Effector memory CD4-positive, alpha-beta T cell (primary cell): ENCODE measurements at places on chromosomes 1 and 21.

DNA sequence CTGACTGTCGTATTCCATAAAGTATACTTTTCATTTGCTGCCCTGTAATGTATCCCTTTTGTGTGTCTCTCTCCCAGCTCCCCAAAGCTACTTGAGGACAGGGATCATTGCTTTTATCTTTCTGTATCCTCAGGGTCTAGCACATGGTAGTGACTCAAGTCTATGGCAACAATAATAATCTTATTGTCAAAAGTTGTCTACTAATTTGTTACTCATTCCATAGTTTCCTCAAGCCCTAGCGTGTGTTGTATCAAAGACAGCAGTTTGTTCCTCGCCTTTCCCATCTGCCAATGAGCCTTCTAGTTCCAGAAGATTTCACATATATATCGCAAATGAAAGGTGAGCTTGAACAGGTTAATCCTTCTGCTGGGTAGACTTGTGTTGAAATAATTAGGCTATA is 9.8 kb upstream of the SLC30A1 start:
- no peak for DNase-seq

- DNase-seq = no peak
These were observed 26.9 kb downstream of the EPHB2 start for GRCh38 chr1:22737374-22738068.

DNA sequence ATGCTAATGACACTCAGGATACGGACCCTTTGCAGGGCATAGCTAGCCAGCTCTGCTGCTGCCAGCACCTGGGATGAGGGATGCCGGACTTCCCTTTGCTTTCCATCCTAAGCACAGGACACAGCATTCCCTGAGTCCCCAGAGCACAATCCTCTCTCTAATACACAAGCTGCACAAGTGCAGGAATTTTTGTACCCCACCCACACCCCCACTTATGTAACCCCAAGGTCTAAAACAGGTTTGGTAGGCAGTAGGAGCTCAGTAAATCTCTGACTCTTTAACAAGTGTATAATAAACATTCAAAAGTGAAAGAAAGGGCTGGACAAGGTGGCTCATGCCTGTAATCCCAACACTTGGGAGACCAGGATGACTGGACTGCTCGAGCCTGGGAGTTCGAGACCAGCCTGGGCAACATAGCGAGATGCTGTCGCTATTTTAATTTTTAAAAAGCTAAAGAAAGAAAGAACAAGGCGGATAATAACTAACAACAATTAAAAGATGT is 42.2 kb upstream of the IGSF3 start:
- no peak for DNase-seq

- DNase-seq = no peak
These were observed 388.6 kb upstream of the NEGR1 start for GRCh38 chr1:72670902-72671301.

DNA sequence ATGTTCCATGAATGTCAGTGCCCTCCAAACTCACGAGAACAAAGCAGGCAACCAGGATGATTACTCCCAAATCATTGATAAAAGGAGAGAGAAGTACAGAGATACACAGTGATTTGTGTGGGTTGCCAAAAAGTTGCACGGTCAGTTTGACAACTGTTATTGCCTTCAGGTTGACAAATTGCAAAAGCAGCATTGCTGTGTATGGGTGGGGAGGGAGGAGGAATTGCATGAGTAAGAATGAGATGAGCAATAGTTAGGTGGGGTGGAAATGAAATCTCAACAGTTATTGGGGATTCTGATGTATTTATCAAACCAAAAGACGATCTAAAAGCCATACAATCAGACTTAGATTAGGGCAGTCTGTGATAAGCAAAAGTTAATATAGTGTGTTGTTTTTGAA is 93.7 kb downstream of the NTMT2 start:
- no peak for DNase-seq

DNA sequence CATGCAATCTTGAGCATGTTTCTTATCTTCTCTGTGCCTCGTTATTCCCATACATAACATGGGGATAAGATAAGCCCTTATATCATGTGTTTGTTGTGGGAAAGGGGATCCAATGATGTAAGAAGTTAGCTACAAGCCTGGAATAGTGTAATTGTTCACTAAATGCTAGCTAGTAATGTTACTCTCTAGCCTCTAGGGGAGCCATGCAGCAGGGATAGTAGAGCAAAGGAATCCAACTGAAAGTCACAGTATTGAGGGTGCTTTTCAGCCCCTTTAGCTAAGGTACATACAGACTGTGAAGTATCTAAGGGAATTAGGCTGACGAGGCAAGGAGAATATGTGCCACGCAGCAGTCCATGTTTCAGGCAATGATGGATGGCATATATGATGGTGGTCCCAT is 46.9 kb downstream of the IL23R start:
- DNase-seq = no peak

DNA sequence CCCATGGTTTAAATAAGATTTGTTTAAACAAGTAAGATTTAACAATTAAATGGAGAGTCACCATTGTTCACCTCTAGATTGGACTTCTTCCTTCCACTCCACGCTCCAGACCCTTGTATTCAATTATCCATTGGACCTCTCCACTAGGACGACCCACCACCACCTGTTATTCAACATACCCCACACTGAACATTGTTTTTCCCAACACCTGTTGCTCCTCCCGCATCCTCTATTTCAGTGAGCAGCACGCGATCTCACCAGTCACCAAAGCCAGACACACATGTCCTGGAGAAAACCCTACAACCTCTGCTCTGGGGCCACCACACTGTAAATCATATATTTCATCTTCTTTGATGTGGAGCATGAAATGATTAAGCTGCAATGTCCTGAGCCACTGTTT is 28.6 kb downstream of the ATP8B2 start:
- DNase-seq = no peak

GRCh38 chr1:1137256-1138045 is 21.6 kb upstream of the C1orf159 start:
- peak; percentile 65 for DNase-seq

GRCh38 chr1:110525249-110525595 is 6.2 kb upstream of the KCNA10 start:
- no peak for DNase-seq

- DNase-seq = no peak
These were observed 29.4 kb downstream of the CDK18 start for GRCh38 chr1:205533748-205534443.

DNA sequence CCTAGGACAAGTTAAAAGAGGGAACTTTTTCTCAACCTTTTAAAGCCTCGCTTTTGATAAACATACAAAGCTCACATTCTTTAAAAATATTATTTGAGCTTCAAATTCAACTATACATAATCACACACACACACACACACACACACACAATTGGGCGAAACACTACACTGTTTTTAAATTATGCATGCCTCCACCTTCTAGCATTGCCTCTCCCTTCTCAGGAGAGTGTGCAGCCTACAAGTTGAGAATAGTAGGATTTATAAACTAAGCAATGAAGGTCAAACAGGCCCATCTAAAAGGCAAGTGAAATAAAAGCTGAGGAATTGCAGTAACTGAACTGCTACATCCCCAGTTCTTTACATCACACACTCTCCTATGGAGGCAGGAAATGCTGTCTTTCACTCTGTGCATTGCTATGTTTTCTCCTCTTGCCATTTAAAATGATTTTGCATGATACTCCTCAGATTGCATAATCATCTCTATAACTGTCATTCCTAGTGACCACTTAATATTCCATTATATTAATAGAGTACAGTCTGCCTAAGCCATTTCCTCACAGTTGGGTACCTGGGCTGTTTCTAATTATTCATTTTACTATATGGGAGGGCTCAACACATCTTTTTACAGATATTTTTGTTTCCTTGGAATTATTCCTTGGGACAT is 92.5 kb upstream of the KCNE2 start:
- no peak for DNase-seq

GRCh38 chr1:99737016-99737415 is 29.4 kb downstream of the FRRS1 start:
- no peak for DNase-seq

- DNase-seq = no peak
These were observed 5.0 kb upstream of the CHD5 start for GRCh38 chr1:6185151-6185550.

- no peak for DNase-seq
These were observed 386.1 kb downstream of the KCNH1 start for GRCh38 chr1:210747890-210748289.

DNA sequence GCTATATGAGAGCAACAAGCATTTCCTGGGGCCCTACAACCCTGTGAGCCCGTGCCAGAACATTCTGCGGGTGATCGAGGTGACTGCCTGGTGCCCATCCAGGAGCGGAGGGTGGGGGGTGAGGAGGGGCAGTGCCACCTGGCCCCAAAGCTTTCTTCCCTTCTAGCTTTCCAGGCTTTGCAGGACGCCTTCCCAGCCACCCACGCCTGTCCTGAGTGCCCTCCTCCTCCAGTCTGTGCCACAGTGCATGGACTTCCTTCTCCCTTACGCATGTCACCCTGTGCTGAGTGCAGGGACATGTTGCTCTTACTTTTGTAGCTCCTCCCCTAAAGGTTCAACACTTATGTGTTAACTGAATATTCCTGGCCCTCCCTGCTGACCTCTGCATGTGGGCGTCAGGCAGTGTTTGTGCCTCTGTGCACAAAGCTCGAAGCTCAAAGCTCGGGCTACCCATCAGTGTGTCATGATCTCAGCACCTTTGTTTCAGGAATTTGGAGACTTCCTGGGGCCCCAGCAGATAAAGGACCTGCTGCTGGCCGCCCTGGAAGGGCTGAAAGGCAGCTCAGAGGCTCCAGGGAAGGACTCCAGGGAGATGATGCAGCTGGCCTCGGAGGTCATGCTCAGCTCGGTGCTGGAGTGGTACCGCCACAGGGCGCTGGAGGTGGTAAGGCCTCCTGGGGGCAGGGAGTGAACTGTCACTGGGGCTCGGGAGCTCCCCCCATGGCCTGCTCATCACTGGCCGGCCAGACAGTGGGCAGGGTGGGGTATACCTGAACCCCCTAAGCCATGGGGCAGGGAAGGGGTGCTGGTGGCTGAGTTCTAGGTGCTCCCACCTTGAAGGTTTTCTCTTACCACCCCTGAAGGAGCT is 36.7 kb upstream of the TTC4 start:
- DNase-seq = no peak

DNA sequence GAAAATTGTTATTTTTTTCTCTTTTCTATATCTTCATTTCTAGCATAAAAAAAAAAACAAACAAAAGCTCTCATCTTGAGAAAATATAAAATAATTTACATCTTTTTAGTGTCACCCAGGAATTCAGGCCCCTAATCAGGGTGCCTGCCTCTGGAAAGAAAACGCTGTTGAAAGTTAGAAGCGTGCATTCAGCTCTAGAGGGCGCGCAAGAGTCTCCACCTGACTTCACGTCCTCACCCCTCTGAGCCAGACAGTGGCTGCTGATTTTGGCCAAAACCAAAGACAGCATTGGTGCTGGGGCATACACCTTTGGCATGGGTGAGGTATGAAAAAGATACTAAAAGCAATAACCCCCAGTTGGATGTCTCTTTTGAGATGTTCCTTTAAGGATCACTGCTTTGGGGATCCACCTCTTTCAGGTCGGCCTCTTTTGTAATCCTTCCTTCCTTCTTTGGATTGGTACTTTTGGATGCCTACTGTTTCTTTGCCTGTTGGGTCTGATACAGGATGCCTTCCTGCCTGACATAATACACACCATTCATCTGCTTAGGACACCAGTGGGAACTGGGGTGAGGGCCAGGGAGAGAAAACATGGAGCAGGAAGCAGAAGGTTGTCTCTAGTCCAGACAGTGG is 77.6 kb upstream of the CHRM3 start:
- no peak for DNase-seq

DNA sequence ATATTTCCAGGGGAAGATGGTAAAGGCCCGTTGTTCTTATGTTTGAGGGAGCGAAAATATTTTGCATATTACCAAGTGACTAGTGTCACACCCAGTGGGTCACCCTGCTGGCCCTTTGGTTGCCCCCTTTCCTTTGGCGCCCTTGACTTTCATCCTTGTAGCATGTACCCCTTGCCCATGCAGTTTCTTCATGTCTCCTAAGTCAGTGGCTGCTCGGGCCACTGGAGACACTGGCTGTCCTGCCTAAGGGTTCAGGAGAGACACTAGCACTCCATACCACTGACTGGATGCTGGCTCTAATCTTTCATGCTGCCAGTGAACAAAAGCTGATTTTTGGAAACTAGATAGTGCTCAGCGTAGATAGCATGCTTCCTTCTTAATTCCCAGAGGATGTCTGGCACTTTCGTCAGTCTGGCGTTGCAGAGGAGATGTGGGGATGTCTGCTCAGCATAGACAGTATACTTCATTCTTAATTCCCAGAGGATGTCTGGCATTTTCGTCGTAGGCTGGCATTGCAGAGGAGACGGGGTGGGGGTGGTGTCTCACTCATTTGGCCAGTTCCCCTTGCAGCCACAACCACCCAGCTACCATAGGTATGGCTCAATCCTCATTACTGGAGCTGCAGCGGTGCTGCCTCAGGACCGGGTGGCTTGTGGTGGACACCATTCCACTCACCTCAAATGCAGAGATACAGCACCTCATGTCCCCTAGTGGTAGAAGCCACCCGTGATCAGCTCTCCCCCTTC is 770.9 kb upstream of the TPTE start:
- DNase-seq = no peak

DNA sequence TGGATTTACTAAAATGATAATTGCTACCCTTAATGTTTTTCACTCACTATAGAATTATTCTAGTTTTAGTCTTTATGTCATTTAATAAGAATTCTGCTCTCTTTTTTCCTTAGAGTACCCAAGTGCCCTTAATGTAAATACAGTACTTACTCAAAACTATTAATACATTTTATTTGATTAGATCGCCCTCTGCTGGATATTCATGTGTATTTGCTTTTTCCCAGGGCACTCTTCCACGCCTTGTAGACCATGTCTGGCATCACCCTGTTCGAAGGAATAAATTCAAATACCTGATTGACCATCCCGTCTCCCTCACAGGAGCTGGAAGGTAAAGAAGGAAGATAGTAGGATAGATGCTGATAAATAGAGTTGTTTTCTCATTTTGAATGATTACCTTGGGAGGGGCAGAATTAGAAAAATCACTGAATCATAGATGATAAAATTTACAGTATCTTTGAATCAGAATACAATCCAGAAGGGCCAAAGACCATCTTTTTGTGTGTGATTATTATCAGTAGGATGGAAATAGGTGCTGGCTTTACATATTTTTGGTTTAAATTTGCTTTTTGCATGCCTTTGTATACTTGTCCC is 4.1 kb downstream of the AXDND1 start:
- peak; percentile 13 for DNase-seq
